ENCODE measurements at places on chromosomes 7 and 10.
A peak's percentile ranks its signal among the peaks of the same experiment; 100 is the strongest.

GRCh38 chr7:90825779-90826178 is 229.7 kb downstream of the CDK14 start:
- DNase-seq, result no peak

GRCh38 chr10:102549549-102549948 is 45.8 kb downstream of the SUFU start:
- no peak for DNase-seq

- no peak for DNase-seq
These were observed 47.4 kb upstream of the CC2D2B start for GRCh38 chr10:95860166-95860940.

- DNase-seq, result no peak
These were observed 1.3 kb downstream of the ABI1 start for GRCh38 chr10:26859241-26860101.

- DNase-seq, result no peak
These were observed 119.0 kb downstream of the FANK1 start for GRCh38 chr10:126015413-126015812.

DNA sequence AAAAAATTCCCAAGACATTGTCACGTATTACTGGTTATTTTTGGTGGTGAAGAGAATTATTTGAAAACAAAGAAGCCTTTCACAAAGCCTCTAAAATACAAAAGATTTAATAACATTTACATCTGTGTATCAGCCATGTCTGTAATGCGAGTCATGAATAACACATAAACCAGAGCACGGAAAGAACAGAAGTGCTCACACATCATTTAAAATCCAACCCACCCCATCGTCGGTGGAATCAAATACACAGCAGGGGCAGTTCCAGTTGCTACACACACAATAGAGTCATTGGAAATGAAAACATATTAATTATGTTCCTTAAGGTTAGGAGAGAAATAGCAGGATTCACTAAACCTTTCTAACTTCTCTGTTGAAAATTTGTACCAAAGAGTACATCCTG is 1097.3 kb downstream of the KCNMA1 start:
- DNase-seq, result no peak

DNA sequence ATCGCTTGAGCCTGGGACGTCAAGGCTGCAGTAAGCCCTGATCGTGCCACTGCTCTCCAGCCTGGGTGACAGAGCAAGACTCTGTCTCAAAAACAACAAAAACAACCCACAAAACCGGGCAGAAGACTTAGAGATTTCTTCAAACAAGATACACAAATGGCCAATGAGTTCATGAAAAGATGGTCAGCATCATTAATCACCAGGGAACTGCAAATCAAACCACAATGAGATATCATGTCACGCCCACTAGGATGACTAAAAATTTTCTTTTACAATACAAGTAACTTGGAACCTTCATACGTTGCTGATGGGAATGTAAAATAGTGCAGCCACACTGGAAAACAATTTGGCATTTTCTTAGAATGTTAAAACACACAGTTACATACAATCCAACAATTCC is 77.3 kb upstream of the GRID1 start:
- no peak for DNase-seq

- DNase-seq, result no peak
These were observed 146.3 kb downstream of the ZNF22 start for GRCh38 chr10:45147000-45147399.

DNA sequence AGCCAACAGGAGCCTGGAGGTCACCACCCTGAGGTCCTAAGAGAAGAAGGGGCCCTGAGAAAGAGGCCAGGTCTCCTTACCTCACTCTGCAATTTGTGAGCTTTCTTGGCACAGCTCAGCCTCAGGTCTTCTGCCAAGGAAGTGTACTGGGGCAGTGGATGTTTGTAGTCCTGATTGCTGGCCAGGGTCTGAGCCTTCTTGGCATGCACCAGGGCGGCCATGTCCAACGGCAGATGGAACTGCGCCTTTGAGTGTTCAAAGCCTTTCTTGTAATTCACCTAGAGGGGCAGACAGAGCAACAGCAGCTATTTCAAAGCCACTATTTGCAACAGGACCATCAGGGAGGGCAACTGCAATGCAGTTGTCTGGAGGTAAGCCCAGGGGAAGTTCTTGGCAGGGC is 51.7 kb downstream of the NRAP start:
- no peak for DNase-seq

GRCh38 chr7:147510923-147511322 is 1079.6 kb upstream of the C7orf33 start:
- DNase-seq, result no peak

DNA sequence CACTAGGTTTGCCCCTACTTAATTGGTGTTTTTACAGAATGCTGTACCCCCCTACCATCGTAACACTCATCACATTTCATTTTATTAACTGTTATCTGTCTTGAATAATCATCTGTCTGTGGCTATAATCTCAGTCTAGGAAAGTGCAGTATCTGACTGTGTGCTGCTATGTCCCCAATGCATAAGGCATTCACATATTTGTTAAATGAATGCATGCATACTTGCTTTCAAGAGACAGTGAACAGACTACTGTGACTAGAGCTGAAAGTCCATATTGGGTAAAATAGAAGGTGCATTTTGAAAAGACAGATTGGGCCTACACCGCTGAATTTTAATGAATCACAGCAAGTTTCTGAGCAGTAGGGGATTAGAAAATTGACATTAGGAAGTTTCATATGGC is 112.3 kb downstream of the ARHGAP12 start:
- no peak for DNase-seq

- DNase-seq, result no peak
These were observed 91.6 kb downstream of the ELMO1 start for GRCh38 chr7:37356911-37357636.

DNA sequence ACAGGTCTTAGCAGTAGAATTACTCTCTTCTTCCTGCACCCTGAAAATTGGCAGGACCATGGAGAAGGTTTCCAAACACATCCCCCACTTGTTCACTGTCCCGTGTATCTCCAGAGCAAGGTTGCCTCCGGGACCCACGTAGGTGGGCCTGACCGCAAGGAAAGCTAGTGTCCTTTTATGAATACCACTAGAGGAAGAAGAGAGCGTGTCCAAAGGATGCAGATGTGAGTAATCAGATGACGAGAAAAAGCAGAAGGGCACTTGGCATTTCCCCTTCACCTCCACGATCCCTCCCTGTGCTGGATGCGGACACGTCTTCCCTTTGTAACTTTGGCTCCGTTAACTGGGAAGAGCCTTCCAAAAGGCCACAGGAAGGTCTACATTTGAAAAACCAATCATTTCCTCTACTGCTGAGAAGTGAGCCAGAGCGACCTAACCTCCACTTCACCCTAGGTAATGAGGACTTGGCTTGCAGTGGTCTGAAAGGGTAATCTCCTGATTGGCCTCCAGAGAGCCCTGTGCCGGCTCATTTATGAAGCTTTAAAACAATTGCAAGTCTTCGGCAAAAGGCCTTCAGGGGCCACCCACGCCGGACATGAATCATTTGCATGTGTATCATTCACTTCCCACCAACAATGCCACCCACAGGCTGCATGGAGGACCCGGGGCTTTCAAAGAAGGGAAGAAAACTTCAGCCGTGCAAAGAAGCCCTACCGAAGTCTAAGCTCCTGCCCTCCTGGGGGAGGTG is 55.4 kb downstream of the LYZL1 start:
- DNase-seq, result no peak

DNA sequence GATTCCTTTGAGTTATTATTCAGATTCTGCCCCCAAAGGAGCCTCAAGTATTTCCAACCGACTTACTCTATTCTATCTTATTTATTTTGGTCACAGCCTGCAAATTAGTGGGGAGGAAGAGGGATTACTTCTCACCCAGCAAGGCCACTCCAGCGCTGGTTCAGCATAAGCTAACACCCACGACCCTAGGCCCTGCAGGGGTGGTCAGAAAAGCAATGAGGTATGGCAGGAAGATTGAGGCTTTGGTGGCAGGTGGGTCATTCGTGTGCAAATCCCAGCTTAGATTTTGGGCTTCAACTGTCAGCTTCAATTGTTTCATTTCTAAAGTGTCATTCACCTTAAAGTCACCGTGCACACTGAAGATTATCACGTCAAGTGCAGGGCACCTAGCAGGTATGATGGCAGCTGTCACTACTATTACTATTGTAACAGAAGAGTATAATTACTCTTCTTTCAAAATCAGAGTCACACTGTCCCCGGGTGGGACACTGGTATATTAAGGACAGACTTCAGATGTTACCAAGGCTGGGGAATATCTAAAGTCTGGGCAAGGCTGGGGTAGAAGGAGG is 48.8 kb upstream of the OPTN start:
- no peak for DNase-seq

DNA sequence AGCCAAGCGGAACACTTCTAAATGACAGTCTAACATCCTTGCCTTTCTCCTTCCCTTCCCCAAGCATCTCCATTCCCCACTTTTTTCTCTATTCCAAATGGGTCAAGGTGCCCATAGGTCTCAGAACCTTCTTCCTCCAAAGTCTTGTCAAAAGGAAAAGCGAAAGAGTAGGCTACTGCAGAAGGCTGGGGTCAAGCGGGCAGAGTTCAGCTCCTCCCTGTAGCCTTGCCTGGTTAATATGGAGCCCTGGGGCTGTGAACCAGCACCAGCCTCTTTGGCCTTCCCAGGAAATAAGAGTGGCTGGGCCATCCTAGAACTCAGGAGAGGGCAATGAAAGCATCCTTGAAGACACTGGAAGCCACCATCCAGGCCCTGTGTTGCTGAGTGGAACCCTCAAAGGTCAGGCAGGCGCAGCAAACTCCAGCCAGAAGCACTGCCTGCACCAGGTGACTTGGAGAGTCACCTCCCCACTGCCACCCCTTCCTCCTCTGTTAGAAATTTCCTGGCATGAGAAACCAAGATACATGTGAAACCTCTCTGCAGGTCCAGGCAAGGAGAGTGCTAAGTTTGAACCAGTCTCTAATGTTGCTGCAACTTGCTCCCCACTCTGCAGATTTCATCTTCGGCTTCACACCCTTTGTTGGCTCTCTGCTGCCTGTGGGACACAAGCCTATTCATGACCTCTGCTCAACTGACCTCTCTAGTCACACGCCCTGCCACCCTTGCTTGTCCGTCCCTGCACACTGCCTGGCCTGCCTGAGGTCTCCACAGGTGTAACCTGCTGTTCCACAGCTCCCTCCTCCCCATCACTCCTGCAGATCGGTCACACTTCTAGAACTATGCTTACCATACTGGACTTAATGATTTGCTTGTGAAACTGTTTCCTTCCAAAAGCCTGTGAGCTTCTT is 74.9 kb downstream of the SH3PXD2A start:
- DNase-seq, result no peak

GRCh38 chr10:10587744-10588393 is 429.8 kb upstream of the CELF2 start:
- DNase-seq, result no peak

GRCh38 chr7:114695182-114695581 is 226.7 kb upstream of the MDFIC start:
- DNase-seq, result no peak

DNA sequence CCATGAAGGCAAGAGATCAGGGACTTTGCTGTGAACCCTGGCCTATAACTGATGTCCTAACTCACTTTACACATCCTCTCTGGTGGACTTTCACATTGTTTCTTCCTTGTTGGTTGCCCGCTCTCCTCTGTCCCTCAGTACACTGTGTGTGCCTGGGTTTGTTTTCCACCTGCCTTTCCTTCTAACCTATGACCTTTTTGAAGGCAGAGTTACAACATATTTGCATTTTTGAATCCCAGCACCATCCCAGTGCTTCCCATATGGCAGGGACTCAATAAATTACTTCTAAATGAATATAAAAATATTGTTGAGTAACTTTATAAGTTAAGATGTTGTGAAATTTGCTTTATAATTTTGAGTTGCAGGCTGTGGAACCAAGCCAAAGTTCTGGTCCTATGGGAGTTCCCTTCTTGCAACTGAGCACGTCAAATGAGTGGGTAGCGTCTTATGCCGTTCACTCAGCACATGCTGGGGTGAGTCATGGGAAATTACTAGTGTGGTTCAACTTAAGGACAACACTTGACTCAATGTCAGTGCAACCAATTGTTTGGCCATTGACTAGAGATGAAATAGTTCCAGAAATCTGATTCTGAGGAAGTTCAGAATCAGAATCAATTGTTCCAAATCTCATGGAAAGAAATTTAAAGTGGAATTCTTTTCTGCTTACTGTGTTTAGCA is 250.9 kb downstream of the TWIST1 start:
- peak; percentile 32 for DNase-seq

DNA sequence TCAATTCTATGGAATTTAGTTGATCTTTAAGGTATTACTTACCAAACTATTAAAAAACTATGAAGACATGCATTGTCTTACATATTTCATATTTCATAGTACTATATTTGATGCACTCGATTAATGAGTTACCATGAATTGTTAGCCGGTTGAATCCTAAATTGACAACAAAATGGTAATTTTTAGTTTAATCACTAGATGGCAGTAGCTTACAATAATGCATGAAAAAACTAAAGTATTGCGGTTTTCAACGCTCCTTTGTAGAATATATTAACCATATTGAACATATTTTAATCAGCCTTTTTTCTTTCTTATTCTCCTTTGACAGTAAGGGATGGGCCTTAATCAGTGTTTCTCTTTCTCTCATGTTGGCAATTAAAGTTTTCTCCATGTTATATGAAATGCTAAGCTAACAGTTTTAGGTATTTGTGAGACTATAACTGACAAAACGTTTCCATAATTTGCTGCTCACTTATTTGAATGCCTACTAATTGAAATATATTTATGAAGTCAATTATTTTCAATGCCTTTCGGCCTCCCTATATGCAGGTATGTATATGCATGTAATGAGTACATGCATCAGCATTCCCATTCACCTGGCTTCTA is 48.5 kb upstream of the ARL4A start:
- DNase-seq, result no peak

DNA sequence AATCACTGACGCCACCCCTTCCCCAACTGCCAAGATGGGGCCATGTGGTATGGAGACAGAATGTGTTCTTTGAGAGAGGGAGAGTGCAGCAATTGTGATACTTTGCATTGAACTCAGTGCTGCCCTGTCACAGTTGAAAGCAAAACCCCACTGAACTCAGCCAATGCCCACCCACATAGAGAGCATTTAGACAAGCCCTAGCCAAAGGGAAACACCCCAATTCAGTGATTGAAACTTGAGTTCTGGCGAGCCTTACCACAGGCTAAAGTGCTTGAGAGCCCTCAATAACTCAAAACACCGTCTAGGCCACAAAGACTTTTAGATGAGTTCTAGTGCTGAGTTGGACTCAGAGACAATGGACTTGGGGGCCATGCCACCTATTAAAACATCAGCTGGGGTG is 751.9 kb upstream of the POT1 start:
- no peak for DNase-seq

- DNase-seq, result no peak
These were observed 252.6 kb downstream of the DOCK4 start for GRCh38 chr7:111953611-111954010.

DNA sequence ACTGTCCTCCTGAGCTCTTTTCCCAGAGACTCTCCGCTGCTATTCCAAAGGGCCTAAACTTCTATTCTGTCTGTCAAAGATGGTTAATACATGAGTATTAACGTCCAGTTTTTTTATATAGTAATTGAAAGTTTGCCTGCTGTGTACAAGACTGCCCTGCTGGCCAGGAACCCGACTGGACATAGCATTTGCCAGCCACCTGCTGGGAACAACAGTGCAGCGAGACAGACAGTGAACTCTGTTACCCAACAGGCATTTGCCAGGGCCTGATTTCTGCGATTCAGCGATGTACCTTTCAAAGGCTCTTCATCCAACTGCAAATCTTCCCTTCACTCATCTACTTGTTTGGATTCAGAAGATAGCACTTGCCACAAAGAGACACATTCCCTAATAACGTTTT is 128.8 kb upstream of the SEM1 start:
- no peak for DNase-seq

Data from NCI-H1436 treated with DMSO at 0.1 percent for 48 hours (cell line).